Fibroblast of skin of right biceps (primary cell): ENCODE measurements at places on chromosomes 3 and 15.

DNA sequence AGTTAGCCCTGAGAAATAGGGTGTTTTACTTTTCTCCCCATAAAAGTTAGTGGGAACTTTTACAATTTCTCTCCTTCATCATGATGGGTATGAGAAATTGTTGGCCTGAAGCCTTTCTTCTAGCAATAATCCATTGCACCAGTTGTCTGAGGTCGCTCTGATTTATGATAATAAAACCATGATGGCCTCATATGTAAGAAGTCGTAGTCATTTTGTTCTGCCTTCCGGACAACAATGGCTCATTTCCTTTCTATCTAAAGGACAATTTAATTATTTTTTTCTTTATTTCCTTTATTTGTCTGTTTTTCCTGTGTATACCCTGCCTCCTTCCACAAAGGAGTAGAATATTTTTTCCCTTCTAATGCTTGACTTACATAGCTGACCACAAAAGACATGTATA lies 31.6 kb upstream of the GNB4 start:
- DNase-seq = no peak

- peak; percentile 70 for DNase-seq
Measured at GRCh38 chr3:72161881-72162595, 377.1 kb upstream of the PROK2 start.

- peak; percentile 36 for DNase-seq
Measured at GRCh38 chr3:58422756-58423325, 10.8 kb downstream of the PDHB start.

DNA sequence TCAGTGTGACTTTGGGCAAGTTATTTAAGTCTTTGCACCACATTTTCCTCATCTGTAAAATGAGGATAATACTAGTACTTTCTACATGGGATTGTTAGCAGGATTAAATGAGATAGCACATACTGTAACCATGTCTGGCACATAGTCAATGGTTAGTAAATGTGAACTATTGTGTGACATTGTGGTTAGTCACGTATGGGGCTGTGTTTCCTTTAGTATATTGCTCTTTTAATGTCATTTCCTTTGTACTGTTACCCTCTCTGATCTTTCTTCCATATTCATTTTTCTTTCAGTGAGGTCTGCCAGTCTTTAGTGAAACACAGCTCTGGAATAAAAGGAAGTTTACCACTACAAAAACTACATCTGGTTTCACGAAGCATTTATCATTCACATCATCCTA lies 21.4 kb downstream of the OPA1 start:
- no peak for DNase-seq

- no peak for DNase-seq
Measured at GRCh38 chr3:71332813-71333212, 250.7 kb downstream of the FOXP1 start.

DNA sequence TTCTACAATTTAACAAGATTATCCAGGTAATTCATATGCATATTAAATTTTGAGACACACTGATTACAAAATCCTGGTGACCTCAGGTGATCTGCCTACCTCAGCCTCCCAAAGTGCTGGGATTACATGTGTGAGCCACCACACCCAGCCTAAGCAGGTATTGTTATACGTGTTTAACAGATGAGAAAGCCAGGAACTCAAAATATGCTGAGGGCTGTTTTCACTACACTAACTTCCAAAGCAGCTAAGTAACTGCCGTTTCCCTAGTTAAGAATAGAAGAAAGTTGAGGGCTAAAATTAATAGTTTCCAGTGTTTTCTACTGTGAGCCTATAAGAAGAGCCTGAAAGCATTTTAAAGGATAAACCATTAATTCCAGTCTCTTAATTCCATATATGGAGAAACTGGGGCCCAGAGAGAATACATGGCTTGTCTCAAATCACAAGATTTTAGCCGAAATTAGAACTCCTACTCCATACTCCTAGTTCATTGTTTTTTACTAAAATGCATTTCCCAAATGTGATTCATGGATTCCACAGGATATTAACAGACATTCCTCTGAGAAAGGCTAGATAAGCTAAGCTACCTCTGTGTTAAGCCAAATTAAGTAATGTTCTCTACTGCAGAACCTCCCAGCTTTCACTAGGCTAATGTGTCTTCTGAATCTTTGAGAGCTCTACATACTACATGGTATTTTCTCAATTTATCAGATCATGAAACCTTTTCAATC lies 17.0 kb upstream of the AVEN start:
- peak; percentile 94 for DNase-seq

DNA sequence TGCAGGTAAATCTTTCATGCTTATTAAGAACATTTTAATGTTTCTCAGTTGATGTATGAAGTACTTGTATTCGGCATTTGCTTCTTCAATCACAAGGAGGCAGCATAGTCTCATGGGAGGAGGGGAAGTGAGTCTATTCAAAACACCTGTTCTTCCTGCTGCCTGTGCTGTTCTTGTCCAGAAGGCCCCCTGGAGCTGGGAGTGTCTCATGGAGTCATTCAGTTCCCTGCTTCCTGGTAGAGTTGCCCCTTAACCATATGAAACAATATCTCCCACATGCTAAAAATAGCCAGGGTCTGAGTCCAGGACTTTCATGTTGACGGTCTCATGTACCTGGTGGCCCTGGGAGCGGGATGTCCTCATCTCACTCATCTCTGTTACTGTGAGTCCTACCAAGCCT lies 15.5 kb upstream of the PPP1R2 start:
- DNase-seq = no peak

DNA sequence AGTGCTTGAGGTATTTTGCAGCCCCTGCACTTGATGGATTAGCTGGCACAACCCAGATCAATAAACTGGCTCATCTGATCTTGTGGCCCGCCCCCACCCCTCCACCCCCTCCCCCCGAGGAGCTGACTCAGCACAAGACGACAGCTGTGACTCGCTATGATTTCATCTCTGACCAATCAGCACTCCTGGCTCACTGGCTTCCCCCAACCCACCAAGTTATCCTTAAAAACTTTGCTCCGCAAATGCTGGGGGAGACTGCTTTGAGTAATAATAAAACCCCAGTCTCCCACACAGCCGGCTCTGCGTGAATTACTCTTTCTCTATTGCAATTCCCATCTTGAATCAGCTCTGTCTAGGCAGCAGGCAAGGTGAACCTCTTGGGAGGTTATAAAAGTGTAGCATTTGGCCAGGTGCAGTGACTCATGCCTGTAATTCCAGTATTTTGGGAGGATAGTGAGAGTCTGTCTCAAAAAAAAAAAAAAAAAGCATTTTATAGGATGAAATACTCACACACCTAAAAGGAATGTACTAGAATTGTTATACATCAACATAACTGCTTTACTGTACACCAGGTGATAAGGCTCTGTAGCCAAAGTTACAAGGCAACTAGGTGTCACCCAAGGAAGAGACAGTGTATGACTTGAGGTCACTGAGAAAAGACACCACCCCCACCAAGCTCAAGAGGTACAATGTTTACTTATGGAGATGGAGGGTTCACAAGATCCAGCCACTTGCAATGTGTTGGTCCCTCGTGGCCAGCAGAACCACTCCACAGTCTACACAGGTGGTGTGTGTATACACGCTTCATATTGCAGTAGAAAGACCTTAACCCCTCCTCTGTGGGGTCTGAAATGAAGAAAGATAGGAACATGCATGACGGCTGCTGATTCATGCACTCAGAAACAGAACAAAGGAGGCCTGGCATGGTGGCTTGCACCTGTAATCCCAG lies 8.6 kb downstream of the ZNF445 start:
- peak; percentile 69 for DNase-seq

- DNase-seq = no peak
Measured at GRCh38 chr3:128275316-128276145, 122.2 kb downstream of the EEFSEC start.

DNA sequence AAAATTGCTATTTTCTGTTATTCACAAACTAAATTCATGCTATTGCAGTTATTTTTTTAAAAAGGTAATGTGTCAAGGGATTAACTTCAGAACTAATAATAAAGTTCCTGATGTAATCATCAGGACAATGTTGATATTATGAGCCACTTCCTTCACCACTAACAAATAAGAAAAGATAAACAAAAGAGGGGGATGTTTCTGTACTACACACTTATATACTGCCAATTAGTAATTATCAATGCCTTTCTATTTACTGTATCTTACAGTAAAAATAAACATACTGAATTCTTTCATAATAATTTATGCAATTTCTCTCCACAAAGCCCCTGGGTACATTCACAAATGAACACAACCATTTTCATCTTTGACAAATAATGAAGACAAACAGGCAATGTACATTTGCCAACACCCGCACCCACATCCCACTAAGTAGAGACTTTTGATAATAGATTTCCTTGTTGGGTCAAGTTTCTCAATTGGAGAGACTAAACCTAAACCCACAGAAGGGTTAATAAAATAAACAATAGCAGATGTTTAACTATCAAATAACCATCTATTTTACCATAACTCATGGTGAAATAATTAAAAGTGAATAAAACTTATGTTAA lies 3.7 kb downstream of the CBLB start:
- DNase-seq = no peak

DNA sequence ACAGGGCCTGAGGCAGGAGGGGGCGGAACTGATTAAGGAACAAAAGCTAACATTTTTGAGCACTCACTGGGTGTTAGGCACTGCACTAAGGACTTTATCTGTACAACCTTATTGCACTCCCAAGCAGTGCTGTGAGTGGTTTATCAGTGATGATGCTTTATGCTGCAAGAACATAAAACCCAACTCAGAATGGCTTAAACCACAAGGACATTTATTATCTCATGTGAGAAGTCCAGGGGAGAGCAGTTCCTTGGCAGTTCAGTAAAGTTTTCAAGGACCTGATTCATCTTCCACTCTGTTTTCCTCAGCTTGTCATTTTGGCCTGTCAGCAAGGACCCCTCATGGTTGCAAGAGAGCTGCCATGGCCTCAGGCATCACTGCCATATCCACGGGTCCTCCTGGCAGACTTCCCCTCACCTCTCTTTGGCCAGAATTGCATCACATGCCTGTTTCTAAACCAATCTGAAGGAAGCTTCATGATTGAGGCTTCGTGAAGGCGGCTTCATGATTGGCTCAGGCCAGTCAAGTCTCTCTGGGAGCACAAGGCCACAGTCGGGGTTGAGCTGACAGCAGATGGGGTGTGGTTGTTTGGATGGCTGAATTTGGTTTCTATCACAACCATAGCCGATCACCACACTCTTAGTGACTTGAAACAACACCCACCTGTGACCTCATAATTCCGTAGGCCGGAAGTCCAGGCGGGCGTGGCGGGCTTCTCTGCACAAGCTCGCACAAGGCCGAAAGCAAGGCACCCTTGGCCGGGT lies 15.8 kb downstream of the EFCC1 start:
- DNase-seq = no peak

DNA sequence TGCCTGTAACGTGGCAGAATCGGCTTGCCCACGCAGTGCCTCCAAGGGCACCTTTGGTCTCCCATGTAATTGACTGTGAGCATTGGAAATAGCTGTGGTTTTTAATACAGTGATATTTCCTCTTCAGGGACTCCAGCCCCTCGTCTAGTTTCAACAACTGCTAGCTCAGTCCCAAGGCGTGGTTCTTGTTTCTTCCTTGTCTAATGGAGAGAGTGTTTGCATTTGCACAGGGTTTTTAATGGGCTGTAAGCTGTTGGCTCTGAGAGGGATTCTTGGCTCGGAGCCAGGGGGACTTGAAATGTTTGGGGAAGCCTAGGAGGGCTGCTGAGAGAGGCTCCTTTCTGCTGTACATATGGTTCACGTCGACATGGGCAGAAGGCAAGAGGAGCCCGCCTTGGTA lies 86.2 kb downstream of the THSD4 start:
- DNase-seq = no peak

GRCh38 chr3:15591242-15591641 lies 10.1 kb downstream of the HACL1 start:
- DNase-seq = no peak

- no peak for DNase-seq
Measured at GRCh38 chr3:274927-275326, 78.4 kb downstream of the CHL1 start.

- DNase-seq = no peak
Measured at GRCh38 chr3:150367757-150368156, 40.3 kb upstream of the TSC22D2 start.

GRCh38 chr3:108137460-108137814 lies 46.6 kb upstream of the CD47 start:
- no peak for DNase-seq
